ENCODE measurements at places on chromosomes 7 and 10.

DNA sequence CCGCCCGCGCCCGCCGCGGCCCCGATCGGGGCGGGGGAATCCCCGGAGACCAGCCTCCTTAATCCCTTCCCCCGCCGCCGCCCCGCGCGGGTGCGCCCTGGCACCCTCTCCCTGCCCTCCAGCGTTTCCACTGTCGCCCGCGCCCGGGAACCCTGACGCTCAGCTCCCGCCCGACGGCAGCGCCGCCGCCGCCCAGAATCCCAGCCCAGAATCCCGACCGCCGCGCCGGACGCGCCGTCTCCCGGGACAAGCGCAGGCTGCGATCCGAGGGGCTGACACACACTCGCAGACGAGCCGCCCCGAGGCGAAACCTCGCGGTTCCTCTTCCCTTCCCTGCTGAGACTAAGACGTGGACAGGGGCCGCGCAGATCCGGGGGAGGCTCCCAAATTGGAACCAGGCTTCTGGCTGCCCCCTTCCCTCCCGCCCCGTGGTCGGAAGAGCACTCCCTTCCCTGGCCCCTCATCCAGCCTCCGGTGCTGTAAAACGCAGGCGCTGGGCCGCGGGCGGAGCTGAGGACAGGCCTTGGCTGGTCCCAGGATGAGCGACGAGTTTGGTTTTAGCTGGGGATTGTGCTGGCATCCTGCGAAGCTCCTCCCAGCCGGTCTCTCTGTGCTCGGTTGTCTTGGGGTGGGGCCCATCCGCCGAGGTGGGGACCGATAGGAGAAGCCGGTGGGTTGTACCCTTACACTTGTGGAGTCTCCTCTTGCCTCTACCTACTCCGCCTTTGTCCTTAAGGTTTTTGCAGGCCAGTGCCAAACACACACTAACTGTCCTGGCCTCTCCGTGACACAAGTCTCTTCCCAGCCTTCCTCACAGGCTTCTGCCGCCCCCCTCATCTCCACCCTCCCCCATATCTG, 1.1 kb downstream of the MARVELD1 start:
- DNase-seq = peak; percentile 40

- peak; percentile 60 for DNase-seq
These were observed 2.7 kb upstream of the SYPL1 start for GRCh38 chr7:106114716-106115383.

GRCh38 chr7:140625908-140626868, 14.4 kb downstream of the DENND2A start:
- DNase-seq = no peak

DNA sequence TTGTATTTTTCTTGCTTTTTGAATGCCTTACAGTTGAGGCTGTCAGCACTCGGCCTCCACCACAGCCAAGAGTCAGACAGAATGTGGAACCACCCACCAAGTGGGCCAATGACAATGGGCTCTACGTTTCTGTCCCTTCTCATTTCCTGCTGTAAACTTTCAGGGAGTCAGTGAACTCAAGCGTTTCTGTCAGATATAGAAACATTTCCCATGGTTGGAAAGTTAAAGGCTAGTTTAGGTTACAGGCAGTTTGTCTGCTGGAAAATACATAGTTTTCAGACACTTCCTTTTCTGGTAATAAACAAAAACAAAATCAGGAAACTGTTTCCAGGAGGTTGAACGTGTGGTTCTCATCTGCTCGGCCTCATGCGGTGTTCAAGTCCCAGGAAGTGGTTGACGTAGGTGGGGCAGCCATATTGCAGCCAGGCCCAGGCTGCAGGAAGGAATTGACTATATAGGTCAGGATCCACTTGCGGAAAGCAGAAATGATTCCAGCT, 245.1 kb downstream of the CAMK1D start:
- peak; percentile 71 for DNase-seq

GRCh38 chr7:158237672-158238335, 349.8 kb downstream of the PTPRN2 start:
- no peak for DNase-seq

- DNase-seq = no peak
These were observed 45.3 kb downstream of the ZNRF2 start for GRCh38 chr7:30329716-30330115.

DNA sequence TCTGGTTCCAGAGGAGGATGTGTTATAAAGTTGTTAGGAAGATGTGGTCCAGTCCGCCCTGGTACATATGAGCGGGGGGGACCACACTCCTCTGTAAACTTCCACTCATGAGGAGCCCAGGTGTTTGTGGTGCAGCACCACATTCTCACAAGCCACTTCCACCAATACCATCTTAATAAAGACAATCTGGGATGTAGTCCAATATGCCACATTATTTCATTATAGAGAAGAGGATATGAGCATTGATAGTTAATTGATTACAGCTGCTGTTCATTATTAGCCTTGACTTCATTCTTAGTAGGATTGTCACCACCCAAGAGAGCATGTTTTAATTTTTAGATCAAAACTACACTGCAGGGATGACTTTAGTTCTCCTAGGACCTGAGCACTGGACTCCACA, 40.5 kb downstream of the ERCC6 start:
- no peak for DNase-seq

DNA sequence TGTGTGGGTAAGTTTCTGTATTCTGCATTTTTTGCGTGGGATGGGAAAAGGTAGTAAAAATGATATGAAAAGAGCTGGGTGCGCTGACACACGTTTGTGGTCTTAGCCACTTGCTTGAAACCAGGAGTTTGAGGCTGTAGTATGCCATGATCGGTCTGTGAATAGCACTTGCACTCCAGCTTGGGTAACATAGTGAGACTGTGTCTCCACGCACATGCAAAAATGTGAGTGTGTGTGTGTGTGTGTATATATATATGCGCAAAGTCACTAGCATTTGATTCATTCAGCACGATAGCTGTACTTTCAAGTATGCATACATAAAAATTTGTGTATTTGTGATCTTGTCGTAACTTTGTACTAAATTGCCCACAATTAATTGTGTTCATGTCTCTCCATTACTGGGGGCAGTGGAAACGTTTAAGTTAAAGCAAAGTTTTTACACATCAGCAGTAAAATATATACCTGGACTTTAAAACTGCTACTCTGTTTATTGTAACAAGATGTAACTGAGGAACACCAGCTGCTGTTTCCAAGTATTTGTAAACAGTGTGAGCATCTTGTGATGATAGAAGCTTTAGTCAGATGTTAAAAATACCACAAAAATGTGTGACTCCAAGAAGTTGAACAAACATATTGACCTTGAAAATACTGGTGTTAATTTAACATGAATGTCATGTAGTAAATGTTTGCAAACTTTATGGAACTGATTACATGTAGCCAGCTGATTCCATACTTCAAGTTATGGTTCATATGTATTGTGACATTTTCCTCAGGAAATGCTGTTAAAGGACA, 1.6 kb downstream of the ZRANB1 start:
- DNase-seq = peak; percentile 6

DNA sequence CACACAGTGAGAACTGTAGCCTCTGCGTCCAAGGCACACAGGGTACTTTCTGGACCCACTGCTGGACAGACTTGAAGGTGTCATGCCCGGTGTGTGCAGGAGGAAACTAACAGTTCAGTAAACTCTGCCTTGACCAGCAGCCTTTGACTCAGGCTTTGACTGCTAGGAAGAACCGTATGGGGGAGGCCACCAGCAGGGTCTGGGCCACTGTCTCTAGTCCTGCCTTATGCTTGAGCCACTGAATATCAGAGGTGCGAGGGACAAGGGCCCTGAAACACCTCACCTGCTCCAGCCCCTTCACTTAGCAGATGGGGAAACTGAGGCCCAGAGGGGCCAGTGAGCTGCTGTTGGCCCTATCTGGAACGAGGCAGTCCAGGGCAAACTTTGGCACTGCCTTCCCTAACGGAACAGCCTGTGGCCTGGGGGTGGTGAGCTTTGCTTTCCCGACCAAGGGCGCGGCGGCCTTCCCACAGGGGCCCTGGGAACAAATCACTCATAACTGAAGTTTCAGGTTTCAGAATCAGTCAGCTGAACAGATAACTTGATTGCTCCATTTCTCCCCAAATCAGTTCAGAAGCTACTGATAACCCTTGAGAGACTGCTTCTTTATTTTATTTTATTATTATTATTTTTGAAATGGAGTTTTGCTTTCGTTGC, 130.0 kb downstream of the FAM53B start:
- DNase-seq = peak; percentile 67

GRCh38 chr10:8919280-8919679, 864.8 kb downstream of the GATA3 start:
- no peak for DNase-seq

DNA sequence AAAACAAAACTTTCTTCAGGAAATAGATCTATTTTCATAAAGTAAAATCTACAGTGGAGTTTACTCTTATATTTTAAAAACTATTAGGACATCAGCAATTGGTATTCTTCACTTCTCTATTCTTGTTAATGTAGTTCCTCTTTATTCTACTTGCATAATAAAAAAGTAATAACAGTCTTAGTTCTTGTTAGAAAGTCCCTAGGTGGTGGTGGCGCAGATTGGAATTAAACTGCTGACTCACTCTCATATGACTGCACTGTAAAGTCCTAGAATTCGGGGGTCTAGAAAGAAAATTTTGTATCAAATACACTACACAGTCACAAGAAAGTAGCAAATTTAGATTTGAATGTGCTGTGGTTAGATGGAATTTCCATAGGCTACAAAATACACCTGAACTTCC, 44.6 kb upstream of the TES start:
- no peak for DNase-seq

DNA sequence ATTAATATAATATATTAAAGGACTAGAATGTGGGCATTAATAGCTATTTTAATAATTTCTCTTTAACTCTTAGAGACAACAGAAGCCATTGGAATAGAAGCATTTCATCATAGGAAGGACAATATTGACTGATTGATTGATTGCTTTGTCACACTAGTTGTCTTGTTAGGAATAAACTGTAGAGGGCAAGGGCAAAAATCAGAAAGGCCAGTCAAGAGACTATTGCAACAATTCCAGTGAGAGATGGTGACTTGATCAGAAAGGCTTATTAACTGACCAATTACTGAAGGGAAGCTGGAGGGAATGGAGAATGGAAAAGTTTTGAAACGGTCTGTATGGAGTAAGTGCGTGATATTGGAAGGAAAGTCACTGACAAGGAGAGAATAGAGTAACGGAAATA, 87.3 kb downstream of the RUNDC3B start:
- no peak for DNase-seq

- DNase-seq = peak; percentile 81
These were observed 29.1 kb upstream of the CALD1 start for GRCh38 chr7:134750083-134751062.

- no peak for DNase-seq
These were observed 108.5 kb upstream of the SFMBT2 start for GRCh38 chr10:7519351-7519750.

- no peak for DNase-seq
These were observed 7.1 kb downstream of the HECW1 start for GRCh38 chr7:43119371-43120075.

- DNase-seq = no peak
These were observed 968.7 kb downstream of the GATA3 start for GRCh38 chr10:9023206-9023605.

GRCh38 chr10:31930023-31930751, 1.6 kb upstream of the ARHGAP12 start:
- DNase-seq = peak; percentile 53

GRCh38 chr10:70513848-70514309, 35.3 kb downstream of the PALD1 start:
- peak; percentile 61 for DNase-seq

DNA sequence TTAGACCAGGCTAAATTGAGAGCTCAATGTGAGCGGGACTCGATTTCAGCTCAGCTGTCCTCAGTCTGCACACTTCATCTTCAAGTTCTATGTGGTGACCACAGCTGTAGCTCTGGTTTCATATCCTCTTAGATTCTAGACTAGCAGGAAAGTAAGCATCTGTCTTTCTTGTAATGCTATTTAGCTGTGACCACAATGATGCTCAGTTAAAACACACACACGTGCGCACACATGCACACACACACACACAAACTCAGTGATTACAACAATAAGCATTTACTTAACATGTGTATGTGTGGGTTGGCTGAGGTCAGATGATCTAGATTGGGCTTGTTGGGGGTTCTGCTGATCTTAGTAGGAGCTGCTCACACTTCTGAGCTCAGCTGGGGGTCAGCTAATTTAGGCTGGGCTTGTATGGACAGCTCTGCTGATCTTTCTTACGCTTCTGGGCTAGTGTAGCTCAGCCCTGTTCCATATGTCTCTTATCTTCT, 82.5 kb downstream of the ZNF365 start:
- peak; percentile 11 for DNase-seq

- no peak for DNase-seq
These were observed 9.5 kb upstream of the SUN1 start for GRCh38 chr7:822692-823276.

GRCh38 chr7:151770232-151770631, 106.7 kb downstream of the PRKAG2 start:
- DNase-seq = no peak

DNA sequence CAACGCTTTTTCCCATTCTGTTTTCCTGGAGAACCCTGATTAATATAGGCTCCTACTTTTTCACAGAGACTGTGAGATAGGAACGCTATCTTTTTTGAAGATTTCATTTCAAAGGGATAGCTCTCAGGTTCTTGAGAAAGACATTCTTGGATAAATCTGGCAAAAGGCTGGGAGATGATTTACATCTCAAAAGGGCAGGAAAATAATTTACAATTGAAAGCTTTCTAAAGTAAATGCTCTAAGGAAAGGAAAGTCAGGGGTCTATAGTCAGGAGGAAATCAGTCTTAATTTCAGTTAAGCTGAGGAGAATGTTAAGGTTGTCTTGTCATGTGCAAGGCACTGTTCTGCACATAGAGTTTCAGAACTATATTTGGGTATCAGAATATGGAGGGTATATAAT, 278.8 kb downstream of the KIF20B start:
- DNase-seq = no peak
